ENCODE measurements at places on chromosomes 5 and 9.

GRCh38 chr9:133713960-133714495 is 24.1 kb downstream of the SARDH start:
- DNase-seq, result no peak

DNA sequence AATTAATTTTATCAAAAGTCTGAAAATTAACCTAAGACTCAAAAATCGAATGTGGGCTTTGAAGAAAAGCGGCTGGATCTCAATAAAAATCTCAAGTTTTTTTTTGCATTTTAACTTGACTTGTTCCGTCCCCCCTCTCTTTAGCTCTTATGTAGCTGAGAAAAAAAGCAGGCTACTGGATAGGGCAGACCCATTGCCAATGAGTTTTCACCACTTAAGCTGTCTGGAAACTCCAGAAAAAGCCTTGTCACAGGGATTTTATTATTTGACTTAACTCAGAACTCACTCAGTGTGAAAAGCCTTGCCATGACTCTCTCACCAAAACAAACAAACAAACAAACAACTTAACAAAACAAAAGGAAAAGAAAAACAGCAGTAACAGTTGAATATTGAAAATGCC is 247.4 kb downstream of the CDH9 start:
- DNase-seq, result no peak

- DNase-seq, result no peak
These were observed at the start of gene SARDH for GRCh38 chr9:133737774-133738639. Gene SARDH (minus strand): TSS chr9:133738352. CDS start chr9:133734173, 4,179 bp downstream.

DNA sequence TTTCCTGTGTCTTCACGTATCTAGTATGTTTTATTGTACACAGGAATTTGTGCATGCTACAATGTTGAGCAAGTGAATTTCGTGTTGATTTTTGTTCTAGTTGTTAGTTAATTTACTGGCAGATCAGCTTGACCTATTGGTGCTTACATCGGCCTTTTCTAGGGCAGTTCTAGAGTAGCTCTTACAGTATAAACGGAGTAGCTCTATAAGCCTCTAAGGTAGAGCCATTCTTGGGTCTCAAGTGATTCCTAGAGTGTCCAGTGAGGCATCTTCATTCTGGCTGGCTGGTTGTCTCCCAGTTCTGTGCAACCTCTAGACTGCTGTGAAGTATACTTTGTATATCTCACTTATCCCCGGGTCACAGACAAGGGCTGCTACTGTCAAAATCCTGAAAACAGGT is 364.6 kb downstream of the CDH10 start:
- DNase-seq, result no peak

GRCh38 chr9:107874137-107874536 is 384.6 kb upstream of the KLF4 start:
- DNase-seq, result no peak

- DNase-seq, result no peak
These were observed 318.7 kb upstream of the IRX1 start for GRCh38 chr5:3276896-3277295.

DNA sequence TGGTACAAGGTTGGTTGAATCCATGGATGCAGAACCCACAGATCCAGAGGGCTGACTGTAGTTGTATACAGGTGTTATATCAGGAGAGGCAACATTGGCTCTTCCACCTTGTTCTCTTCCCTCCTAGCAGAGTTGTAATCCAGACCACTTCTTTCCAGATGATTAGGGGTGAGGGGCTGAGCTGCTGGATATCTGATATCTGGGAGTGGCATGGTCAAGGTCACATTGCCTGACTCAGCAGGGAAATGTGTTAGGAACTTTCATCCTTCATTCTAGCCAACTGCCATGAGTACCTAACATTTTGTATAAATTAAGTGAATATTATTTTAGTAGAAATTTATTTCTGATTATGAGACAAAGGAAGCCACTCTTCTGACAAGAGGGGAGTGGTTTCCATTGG is 7.3 kb downstream of the DAPK1 start:
- DNase-seq, result no peak

GRCh38 chr5:170389550-170389892 is 354 bp upstream of the KCNMB1 start:
- no peak for DNase-seq

GRCh38 chr9:35110327-35110761 is 5.3 kb downstream of the ATOSB start:
- DNase-seq, result no peak

DNA sequence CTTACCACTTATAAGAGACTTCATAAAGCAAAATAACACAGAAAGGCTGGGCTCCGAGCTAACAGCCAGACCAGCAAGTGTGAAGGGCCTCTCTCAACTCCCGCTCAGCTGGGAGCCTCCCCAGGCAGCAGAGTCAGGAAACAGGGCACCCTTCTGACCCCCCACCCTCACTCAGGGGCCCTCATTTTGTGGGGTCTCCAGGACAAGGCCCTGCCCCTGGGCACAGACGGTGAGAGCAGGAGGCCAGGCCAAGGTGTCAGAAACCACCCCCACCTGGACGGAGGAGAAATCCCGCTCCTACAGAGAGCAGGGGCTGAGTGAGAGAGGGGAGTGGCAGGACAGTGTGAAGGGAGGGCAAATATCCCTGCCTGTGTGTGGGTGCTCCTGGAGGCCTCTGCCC is 135.8 kb upstream of the FOXD4L5 start:
- no peak for DNase-seq

GRCh38 chr5:65037831-65038815 is 269.4 kb downstream of the CWC27 start:
- DNase-seq, result peak; percentile 26

- DNase-seq, result no peak
These were observed 106.5 kb downstream of the GNA14 start for GRCh38 chr9:77541600-77541999.

GRCh38 chr5:116076496-116076895 is 8.3 kb upstream of the COMMD10 start:
- DNase-seq, result no peak

- no peak for DNase-seq
These were observed 23.2 kb downstream of the TPPP start for GRCh38 chr5:669842-670395.

DNA sequence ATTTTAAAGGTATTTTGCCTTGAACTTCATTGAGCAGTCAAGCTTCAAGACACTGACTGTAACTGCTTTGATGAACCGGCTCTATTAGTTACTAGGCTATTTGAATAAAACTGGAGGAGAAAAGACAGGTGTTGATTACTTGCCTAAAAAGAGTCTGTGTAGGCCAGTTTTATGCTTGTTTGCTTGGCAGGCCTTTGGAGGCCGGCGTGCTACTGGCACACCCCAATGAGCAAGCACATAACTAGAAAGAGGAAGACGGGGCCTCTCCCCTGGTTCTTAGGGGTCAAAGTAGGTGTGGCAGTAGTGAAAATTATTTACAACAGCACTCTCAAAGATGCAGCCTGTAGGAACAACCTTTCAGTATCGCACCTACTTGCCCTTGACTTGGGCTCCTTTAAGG is 2.1 kb upstream of the ZFR start:
- DNase-seq, result no peak

GRCh38 chr5:32388432-32389129 is 56.0 kb downstream of the ZFR start:
- peak; percentile 44 for DNase-seq

DNA sequence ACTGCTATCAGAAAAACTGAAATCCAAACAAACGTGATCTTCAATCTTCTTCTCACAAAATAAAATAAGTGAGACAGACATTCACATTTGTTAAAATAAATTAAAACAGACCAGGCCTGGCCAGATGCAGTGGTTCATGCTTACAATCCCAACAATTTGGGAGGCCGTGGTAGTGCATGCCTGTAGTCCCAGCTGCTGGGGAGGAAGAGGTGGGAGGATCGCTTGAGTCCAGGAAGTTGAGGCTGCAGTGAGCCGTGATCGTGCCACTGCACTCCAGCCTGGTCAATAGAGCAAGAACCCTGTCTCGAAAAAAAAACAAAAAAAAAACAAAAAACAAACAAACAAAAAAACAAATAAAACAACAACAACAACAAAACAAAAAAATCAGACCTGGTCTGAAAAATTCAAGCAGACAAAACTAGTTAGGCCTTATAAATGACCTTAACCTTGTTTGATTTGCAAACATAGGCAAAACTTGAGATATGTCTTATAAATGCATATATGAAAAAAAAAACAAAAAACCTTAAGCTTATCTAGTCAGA is 10.8 kb downstream of the MAPKAP1 start:
- no peak for DNase-seq

- DNase-seq, result no peak
These were observed 511 bp downstream of the SEMA5A start for GRCh38 chr5:9545136-9545991.

GRCh38 chr9:18437315-18438201 is 36.4 kb upstream of the ADAMTSL1 start:
- no peak for DNase-seq

All from T-helper 2 cell (primary cell).